ENCODE measurements at places on chromosomes 2 and 18.

DNA sequence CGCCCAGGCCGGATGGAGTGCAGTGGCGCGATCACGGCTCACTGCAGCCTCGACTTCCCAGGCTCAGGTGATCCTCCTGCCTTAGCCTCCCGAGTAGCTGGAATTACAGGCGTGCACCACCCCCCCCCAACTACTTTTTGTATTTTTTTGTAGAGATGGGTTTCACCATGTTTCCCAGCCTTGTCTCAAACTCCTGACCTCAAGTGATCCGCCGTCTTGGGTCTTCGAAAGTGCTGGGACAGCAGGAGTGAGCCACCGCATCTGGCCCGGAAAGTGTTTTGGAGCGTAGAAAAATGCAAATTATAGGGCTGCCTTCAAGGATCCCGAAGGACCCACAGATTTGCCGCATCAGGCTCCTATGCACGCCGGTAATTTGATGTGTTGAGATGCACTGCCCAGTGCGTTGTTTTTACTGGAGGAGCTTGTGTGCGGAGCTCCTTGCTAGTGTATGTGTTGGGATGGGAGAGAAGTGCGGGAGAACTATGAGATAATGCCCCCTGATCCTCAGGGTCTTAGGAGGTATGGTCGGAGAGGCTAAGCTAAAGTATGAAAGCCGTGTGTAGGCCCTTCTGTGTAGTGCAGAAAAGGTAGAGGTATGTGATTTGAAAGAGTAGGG, 1.2 kb upstream of the CLASP1 start:
- DNase-seq: no peak

DNA sequence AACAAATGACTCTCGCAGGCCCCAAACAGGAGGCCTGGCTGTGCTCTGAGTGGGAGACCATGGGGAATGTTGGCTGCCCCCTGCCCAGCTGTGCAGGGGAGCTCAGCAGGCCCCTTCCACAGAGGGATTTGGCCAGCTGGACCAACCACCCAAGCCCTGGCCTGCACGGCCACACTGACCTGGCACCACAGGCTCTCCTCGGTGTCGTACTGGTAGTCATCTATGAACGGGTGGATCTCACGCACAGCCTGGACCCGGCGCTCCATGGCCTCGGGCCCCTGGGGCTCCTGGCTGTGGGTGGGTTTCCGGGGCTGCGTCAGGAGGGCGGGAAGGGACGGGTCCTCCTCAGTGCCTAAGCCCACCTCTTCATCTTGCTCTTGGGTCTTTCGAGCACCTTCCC, 74.5 kb downstream of the POLR1A start:
- no peak for DNase-seq

- DNase-seq: no peak
Measured at GRCh38 chr2:223860809-223861738, 23.7 kb upstream of the AP1S3 start.

DNA sequence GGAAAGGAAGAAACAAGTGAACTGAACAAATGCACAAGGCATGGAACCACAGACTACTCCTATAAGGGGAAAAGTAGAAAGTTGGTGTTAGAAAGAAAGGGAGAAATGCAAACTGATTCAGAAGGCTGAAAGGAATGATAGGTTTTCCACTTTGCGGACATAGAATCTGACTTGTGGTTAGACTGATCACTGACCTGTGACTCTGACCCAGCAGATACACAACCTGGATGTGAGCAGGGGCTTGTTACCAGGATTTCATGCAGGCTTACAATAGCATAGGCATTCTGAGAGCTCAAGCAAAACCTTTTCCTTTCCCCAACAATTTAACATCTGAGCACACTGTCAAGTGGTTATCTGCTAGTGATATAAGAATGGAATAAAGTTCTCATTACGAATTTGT, 237.0 kb upstream of the CDH20 start:
- DNase-seq: no peak

DNA sequence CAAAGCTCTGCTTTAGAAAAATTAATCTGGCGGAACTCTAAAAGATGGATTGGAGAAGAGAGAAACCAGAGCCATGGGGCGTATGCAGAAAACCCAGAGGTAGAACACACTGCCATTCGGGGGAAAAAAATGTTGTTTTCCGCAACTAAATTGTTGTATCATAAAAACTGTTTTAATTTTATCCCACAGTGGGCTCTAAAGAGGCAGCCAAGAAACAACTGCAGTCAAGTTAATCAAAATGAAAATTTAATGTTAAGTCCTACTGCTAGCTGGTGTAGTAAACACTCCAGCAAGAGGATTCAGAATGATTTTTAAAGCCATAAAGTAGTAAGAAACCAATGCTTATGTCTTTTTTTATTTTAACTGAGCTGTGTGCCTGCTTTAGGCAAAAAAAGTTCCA, 69.1 kb downstream of the GAREM1 start:
- no peak for DNase-seq

DNA sequence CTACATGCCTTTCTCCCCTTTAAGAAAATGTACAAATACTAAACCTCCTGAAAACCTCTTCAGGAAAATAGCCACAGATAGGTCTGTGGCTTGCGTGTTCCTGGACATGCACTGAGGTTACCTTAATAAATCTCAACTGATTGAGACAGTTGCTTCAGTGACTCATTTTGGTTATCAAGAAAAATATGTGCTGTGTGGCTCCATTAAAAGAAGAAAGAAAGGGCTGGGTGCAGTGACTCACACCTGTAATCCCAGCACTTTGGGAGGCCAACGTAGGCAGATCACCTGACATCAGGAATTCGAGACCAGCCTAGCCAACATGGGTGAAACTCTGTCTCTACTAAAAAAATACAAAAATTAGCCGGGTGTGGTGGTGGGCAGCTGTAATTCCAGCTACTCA, 27.1 kb downstream of the CREG2 start:
- no peak for DNase-seq

DNA sequence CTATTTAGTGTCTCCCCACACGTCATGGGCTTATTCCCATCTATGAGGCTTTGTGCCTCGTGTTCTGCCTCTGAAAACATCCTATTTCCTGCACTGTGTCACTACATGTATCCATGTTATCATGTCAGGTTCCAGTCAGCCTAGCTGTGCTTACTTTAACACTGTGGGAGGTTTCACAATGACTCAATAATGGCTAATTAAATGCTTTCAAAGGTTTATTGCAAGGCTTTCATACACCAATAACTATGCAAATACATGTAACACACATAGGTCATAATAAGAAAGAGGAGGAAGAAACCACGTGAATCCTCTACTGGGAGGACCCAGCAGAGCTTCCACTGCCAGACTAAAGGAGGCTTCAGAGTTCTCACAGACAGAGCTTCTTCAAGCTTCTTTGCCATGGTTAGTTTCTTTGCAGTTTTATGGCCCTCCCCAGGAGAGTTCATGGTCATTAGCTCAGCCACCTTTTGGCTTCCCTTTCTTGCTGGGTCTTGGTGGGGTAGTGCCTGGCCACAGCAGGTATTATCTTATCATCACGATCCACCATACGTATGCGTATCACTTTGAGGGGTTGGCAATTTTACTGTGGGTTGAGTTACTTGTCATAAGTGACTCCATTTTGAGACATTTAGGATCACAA, 5.1 kb upstream of the COLEC12 start:
- no peak for DNase-seq

- DNase-seq: no peak
Measured at GRCh38 chr2:85952196-85952734, 63.5 kb upstream of the ST3GAL5 start.

- no peak for DNase-seq
Measured at GRCh38 chr18:4308576-4308975, 146.5 kb downstream of the DLGAP1 start.

DNA sequence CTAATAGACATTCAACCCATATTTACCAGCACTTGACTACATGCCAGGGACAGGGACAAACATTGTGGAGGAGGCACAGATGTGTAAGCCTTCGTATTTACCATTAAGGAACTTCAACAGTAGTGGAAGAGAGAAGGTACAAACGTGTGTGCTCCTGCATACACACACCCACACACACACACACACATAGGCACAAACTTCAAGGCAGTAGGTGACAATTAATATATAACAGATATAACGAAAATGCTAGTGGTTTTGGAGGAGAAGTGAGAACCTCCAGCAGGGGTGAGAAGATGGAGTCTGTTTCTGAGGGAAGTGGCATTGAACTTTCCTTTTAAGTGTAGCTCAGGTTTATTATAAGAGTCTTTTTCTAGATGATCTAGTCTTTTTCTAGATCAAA, 231.1 kb downstream of the SETBP1 start:
- DNase-seq: no peak

- no peak for DNase-seq
Measured at GRCh38 chr2:191749181-191749540, 71.2 kb downstream of the NABP1 start.

- no peak for DNase-seq
Measured at GRCh38 chr18:8416212-8417019, 192.8 kb upstream of the RAB12 start.

DNA sequence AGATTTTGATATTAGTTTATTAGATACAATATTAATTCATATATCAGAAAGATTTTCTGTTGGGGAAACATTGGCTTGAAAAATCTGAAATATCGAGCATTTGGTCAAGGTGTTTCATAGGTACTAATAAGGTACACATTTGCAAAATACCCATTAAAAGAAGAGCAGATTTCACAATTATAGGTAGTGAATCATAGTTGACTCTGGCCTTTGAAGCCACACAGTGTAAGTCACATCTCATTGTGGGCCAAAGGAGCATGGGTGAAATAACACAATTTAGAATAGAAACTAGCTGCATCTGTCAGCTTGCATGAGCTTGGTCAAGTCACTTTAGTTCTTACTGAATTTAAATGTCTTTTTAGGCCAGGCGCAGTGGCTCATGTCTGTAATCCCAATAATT, 4.9 kb downstream of the KDM3A start:
- no peak for DNase-seq

- no peak for DNase-seq
Measured at GRCh38 chr2:206585335-206585734, 57.0 kb upstream of the FAM237A start.

DNA sequence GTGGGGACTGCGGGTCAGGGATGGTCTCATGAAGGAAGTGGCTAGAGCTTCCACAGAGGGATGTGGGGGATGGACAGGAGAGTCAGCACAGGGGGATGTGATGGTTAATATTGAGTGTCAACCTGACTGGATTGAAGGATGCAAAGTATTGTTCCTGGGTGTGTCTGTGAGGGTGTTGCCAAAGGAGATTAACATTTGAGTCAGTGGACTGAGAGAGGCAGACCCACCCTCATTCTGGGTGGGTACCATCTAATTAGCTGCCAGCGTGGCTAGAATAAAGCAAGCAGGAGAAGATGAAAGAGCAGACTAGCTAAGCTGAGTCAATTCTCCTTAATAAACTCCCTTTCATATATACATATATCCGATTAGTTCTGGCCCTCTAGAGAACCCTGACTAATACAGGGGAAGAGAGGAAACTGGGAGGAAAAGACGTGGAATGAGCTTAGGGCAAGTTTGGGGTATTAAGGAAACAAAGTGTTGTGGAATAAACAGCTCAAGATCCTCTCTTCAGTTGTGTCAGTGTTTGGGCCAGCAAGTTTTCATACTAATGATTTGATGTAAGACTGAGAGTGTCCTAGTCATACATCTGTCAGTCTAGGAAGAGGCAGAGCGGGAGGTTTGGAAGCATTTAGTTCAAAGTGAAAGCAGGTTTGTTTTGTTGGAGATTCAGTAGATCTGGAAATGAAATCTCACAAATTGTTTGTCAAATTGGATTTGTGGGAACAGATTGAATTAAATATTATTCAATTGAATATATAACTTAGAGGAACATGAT, 135.2 kb upstream of the NT5C1B start:
- DNase-seq: no peak

- no peak for DNase-seq
Measured at GRCh38 chr18:75065251-75066000, 143.5 kb downstream of the PTGR3 start.

DNA sequence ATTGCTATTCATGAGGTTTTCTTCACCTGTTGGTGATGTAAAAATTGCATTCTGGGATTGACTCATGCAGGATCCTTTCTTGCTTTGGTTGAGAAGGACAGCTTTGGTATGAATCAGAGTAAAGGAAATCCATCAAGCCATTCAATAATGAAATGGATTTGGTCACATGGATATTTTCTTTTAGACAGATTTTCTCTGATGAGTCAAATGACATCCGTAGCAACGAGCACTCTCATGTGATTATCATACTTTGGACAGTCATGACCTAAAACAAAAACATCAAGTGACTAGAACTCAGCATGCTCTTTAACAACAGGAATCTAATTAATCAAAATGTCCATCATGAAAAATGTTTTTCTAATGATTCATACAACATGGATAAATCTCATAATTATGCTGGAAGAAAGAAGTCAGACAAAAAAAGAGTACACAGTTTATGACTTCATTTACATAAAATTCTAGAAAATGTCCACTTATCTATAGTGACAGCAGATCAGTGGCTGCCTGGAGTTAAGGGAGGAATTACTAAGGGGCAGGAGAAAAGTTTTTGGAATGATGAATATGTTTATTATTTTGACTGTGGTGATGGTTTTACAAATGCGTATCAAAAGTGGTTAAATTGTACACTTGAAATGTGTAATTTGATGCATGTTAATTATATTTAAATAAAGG, 30.7 kb downstream of the TRAK2 start:
- no peak for DNase-seq

DNA sequence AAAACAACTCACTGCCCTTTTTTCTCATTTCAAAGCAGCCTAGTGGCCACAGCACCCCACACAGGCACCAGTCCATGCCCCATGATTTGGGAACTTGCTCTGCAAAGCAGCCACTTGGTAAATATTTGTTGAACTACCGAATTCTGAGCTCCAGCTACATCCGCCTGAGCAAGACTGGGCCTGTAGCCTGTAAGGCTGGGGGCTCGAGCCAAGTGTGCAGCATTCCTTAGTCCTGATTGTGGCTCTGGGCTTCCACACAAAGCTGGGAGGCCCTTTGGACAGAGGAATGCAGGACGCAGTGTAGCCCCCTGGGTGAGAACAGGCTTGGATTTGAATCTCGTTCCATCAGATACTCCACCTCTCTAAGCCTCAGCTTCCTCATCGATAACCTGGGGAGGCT, 88.4 kb downstream of the ACTR2 start:
- no peak for DNase-seq

GRCh38 chr2:67516362-67516761, 119.2 kb downstream of the ETAA1 start:
- no peak for DNase-seq
